ENCODE measurements at places on chromosomes 4 and X.

DNA sequence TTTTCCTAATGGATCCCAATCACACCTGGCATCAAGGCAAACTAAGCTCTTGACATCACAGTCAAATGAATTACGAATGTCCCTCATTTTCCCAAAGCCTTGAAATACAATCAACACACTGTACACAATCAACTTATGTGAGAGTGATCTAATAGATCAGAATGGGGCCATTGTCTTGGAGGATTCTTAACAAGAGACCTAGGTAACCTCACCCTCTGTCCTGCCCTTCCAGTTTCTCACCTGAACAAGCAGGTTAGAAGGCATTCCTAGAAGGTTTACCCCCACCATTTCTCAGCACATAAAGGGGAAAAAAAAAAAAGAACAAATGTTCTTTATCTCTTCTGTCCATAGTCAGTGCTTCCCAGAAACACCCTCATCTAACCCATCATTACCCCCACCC, 6.3 kb downstream of the SLC39A8 start:
- no peak for DNase-seq

- no peak for DNase-seq
Observed at GRCh38 chr4:3452376-3452775, 10.6 kb downstream of the HGFAC start.

DNA sequence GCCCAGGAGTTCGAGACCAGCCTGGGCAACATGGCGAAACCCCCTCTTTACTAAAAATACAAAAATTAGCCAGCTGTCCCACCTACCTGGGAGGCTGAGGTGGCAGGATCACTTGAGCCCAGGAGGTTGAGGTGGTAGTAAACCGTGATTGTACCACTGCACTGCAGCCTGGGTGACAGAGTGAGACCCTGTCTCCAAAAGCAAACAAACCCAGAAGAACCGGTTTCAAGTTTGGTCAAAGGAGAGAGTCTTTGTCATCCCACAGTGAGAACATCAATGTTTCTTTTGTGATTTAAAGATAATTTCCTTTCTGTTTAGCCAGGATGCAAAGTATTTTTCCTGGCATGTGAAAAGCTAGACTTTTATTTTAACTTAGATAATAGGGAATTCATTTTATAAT, 26.7 kb downstream of the PDK3 start:
- no peak for DNase-seq

DNA sequence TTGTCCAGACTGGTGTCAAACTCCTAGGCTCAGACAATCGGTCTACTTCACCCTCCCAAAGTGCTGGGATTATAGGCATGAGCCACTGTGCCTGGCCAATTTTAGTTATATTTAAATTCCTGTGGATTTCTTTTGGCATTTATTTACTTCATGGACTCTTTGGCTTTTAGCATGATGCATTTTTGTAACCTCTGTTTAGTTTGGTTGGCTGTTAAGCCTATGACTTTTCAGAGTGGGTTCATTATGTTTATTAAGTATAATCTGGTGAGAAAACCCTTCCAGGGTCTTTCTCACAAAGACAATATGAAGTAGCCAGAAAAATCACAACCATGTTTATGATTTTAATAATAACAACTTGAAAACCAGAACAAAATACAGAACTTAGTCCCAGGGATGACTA, 49.4 kb downstream of the USP38 start:
- DNase-seq: no peak

GRCh38 chr4:139144161-139144859, 32.7 kb downstream of the ELF2 start:
- DNase-seq: no peak

GRCh38 chrX:103687696-103688201, 1.2 kb upstream of the MORF4L2 start:
- peak; percentile 24 for DNase-seq

- DNase-seq: no peak
Observed at GRCh38 chr4:17273047-17273446, 238.8 kb downstream of the QDPR start.

GRCh38 chr4:65580551-65580950, 89.7 kb downstream of the EPHA5 start:
- no peak for DNase-seq

DNA sequence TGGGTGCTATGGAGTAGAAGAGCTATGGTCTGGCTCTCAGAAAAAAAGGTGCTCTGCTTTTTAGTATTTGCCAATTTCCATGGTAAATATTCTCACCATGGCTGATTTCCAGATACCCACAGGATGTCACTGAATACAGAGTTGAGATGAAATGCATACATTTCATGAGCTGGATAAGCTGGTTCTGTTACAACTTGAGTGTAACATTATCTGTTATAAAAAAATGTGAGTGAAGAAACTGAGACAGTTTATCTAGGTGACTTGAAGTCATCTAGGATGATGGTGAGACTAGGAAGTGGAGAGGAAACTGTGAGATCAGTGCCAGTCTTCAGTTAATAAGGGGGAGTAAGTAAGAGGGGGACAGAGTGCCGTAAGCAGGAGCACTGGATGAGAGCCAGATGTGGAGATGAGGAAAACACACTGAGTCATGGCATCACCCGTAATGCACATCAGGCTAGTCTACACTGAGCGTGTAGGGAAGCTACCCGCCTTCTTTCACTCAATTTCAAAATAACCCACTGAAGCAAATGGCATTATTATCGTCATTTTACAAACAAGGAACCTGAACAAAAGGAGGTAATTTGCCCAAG, 5.0 kb downstream of the HPSE start:
- DNase-seq: no peak

- DNase-seq: no peak
Observed at GRCh38 chrX:153945956-153946943, 1.8 kb upstream of the RENBP start.

DNA sequence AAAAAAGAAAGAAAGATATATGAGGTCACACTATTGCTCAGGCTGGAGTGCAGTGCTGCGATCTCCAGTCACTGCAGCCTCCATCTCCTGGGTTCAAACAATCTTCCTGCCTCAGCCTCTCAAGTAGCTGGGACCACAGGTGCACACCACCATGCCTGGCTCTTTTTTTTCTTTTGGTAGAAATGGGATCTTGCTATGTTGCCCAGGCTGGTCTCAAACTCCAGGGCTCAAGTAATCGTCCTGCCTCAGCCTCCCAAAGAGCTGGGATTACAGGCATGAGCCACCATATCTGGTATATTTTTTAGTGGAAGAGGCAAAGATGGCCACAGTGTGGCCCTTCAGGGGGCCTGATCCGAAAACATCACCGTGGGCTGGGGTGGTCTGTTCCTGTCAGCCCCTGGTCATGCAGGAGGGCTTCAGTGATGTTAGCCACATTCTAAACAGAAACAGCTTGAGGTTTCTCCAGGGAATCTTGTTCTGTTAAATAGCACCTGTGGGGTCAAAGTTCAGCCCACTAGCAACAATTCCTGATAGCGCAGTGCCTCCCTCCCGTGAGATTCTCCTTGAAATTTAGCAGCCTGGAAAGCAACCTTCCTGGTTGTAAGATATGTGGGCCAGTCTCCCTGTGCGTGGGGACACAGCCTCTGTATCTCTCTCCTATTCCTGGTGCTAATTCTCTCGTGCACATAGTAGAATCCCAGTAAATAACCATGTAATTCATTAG, 7.3 kb upstream of the DHRSX start:
- no peak for DNase-seq

GRCh38 chr4:90030202-90030601, 97.0 kb upstream of the CCSER1 start:
- no peak for DNase-seq

DNA sequence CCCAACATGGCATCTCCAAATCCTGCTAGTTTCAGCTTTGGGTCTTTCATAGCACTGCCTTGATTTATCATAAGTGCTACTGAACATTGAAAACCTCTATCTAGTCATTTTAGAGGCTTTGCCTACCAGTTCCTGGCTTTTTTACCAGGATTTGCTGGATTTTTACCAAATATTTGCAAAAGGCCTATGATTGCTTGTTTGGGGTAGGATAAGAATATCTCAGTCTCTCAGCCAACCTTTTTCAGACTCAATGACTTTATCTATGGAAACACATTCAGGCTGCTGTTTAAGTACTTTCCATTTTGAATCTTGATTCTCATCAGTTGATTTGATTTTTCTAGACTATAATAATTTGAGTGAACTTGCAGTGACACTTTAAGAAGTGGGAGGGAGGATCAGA, 80.1 kb downstream of the NPFFR2 start:
- DNase-seq: no peak

DNA sequence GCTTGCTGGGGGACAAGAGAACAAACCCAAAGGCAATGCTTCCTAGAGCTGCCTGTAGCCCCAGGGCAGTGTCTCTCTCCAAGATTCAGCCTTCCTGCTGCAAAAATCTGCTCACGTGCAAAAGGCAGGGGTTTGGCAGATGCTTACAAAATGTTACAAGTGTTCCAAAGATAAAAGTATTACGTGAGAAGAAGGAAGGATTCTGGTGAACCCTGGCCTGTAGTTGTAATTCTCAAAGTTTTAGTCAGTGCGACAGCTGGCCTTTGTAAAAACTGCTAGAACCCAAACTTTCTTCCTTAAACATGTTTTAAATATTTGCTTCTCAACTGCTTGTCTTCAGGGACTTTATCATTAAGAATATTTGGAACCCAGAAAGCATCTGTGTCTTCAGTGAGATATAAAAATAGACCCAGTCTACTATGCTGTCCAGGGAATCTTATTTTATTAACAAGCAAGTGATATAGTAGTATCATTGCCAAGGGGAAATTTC, 232.3 kb downstream of the FRMPD4 start:
- DNase-seq: no peak

- peak; percentile 22 for DNase-seq
Observed at GRCh38 chrX:150486011-150486410, 82.4 kb upstream of the MTM1 start.

DNA sequence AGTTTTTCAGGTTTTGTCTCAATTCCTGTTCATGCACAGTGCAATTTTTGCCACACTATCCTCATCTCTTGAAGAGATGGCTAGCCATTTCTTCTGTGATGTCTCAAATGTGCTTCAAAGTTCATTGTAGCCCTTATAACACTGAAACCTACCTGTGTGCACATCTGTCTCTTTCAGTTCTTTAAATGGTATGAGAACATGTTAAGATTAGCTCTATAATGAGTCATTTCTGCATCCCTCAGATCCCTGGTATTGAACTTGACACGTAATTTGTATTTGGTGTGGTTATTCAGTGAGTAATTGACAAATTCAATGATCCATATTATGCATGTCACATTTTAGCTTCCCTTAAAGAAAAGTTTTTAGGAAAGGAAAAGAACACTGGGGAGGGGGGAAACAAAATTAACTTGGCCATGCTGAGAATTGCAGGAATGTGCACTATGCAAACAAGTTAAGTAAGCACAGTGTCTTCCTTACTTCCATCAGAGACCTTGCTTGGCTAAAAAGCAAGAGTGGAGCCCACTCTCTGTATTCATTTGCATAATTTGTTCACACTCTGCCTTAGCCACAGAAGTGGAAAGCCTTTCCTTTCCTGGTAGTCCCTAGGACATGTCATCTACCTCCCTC, 659.8 kb upstream of the MAGEB2 start:
- no peak for DNase-seq

DNA sequence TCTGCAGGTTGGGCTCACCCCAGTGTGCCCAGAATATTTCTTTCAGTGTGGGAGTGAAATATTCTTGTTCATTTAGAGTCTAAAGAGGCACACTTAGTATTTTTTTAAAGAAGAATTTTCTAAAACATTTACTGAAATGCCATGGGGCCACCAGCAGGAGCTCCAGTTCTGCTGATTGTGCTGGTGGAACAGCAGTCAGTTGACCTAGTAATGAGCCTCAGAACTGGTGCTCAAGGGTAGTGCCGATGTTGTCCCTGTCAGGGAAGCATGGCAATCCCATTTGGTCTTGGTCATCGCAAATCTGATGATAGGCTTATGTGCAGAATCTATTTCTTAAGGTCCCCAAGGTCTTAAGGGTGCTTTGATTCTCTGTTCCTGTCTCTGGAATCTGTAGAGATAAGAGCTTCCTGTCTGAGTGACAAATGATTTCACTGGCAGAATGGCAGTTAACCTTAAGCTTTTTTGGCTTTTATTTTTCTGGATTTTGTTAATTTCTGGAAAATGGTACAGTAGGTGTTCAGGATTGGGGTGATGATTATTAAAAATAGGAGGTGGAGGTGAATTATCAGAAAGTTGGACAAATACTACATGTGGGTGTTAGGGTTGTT, 31.3 kb downstream of the JADE1 start:
- no peak for DNase-seq

- DNase-seq: no peak
Observed at GRCh38 chr4:173469622-173470021, 60.4 kb downstream of the HAND2 start.

- DNase-seq: no peak
Observed at GRCh38 chr4:144646523-144647094, 653 bp downstream of the HHIP start.

DNA sequence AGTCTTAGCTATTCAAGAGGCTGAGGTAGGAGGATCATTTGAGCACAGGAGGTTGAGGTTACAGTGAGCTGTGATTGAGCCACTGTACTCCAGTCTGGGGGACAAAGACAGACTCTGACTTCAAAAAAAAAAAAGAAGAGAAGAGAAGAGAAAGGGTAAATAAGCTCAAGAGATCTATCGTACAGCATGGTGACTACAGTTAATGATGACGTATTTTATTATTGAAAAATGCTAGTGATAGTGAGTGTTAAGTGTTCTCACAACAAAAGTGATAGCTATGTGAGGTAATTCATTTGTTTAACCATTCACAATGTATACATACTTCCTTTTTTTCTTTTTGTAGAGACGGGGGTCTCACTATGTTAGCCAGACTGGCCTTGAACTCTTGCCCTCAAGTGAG, 121.5 kb upstream of the RPL34 start:
- no peak for DNase-seq

DNA sequence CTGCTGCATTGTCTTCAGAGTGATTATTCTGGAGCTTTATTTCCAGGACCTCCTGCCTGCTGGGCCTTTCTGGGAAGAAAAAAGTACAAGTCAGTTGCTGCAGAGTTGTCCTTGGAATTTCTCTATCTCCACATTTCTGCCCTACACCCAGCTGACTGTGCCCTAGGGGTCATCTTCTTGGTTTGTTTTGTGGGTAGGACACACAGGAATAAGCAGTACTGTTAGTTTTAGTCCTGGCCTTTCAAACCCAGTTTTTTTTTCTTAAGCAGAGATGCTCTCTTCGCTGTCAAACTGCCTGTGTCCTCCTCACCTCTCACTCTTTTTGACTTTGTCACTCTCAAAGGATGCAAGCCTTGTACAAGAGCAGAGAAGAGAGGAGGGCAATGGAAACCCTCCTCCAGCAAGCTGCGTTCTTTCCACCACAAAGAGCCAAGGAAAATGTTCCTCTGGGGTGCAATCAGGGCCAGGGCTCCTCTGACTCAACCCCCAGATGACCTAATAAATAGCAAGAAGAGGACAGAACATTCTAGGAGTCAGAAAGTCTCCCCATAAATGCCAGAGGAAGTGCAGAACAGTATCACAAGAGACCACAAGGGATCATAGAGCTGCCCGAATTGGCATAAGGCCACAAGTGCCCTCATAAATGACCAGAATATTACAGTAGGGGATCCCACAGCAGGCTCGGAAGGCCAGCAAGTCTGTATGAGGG, 186.2 kb downstream of the RCHY1 start:
- DNase-seq: no peak

Measured in germinal center (tissue), 1 donor.